GM04503 (cell line): ENCODE measurements at places on chromosomes 1 and 21.
A peak's percentile ranks its signal among the peaks of the same experiment; 100 is the strongest.

GRCh38 chr1:59169703-59170102 lies 127.2 kb upstream of the FGGY start:
- DNase-seq: no peak

DNA sequence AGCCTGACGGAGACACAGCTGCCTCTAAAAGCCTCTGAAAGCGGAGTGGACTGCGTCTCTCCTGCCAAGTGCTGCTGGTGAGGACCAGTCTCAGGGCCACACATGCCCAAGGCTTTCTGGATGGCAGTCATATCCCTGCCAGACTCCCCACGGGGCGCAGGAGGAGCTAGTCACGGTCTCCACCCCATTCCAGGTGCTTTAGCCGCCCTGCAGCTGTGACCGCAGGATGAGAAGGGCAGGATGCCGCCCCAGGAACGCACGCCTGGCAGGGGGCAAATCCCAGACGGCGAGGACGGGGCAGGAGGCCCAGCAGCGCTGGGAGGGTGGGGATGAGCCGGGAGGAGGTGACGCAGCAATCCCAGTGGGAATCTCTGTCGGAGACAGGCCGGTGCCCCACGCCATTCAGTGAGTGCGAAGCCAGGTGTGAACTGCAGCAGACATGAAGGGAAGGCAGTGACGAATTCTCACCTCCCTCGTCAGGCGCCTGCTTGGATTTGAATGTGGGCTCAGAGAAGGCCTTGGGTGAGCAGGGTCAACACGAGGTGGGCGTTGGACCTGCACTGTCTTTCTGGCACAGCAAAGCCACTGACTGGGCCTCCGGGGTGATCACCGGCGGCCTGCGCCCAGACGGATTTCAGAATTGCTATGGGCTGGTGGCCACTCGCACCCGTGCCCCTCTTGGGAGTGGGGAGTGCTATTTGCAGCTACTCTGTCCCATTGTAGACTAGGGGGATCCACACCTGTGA lies 38.5 kb upstream of the SLC19A1 start:
- DNase-seq: no peak

DNA sequence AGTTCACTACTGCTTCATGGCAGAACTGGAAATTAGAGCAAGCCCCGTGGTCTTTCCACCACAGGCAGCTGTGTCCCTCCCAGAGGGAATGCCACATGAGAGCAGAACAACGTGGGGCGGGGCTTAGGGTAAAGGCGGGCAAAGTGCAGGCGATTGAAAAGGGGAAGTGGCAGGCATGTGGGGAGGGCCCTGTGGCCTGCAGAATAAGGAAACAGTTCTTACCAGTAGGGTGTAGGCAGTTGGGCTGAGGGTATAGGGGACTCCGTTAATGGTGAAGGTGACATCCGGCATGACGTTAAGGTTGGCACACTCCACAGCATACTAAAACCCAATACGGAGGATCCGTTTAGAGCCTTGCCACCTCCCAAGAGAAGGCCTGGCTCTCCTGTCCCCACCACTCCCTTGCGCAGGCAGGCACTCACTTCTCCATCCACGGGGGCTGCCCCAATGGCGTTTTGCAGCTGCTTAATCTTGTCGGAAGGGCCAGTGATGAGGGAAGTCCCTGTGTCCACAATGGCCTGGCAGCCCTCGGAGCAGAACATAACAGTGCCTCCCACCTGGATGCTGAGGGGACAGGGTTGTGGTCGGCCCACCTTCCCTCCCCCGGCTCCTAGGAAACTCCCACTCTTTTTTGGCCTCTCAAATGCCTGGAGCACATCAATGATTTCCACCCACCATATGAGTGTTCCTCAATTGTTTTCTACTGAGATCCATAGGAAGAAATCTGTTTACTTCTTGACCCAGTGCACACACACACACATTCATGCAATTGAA lies 9.1 kb upstream of the RAB7B start:
- no peak for DNase-seq

DNA sequence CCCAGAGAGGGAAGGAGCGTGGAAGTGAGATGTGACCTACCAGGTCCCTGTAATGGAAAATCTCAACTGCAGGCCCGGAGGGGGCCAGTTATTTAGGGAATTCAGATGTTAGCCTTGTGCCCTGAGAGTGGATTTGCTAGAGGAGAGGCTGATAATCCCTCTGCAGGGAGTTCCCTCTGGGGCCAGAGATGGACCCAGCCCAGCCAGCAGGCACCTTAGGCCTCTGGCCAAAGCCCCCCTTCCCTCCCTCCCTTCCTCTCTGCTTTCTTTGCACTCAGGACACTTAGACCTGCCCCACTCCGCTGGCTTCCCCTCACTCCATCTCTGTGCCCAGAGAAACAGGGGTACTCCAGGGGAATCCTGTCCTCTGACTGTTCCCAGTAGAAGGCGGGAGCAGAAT lies 1.5 kb upstream of the ATP1A2 start:
- no peak for DNase-seq

- no peak for DNase-seq
Measured at GRCh38 chr1:55993646-55994318, 585.6 kb downstream of the PLPP3 start.

- no peak for DNase-seq
Measured at GRCh38 chr1:91606546-91607078, 106.0 kb downstream of the CDC7 start.

DNA sequence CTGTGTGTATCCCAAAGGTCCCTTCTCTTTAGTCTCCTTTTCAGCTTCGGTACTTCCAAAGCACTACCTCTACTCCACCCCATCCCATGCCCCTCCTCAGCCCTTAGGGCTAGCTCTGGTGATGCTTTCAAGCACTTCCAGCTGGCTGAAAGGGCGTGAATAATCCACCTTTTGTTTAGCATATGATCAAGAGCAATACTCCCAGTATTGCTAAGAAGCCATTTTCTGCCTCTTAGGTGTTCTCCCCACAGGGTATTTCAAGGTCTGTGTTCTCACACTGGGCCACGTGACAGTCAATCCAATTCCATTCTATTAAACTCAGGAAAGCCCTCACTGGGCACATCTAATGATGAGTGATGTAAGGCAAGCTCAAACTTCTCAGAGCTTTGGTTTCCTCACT lies 298.5 kb upstream of the PROX1 start:
- no peak for DNase-seq

- DNase-seq: no peak
Measured at GRCh38 chr1:208108646-208109330, 135.4 kb downstream of the PLXNA2 start.

DNA sequence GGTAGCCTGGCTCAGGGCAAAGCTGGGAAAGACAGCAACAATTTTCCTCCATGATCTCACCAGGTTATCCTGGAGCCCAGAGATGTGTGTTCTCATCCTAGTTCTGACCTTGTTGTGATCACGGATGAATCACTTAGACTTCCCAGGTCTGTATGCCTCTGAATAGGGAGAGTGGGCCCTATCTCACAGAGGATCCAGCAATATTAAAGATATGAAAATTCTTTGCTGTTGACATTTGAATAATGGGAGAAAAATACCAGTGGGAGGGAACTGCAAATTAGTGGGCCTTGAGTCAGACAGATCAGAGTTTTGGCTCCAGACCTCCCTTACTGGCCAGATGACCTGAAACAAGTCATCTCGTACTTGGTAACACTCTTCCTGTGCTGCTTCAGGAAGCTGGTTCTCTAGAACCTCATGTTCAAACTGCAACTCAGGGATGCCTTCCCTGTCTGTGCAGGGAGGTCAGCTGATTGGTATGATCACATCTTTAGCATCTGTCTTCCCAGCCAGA lies 32.8 kb upstream of the RNF19B start:
- DNase-seq: peak; percentile 72

GRCh38 chr1:68015369-68015768 lies 35.1 kb downstream of the DIRAS3 start:
- no peak for DNase-seq

DNA sequence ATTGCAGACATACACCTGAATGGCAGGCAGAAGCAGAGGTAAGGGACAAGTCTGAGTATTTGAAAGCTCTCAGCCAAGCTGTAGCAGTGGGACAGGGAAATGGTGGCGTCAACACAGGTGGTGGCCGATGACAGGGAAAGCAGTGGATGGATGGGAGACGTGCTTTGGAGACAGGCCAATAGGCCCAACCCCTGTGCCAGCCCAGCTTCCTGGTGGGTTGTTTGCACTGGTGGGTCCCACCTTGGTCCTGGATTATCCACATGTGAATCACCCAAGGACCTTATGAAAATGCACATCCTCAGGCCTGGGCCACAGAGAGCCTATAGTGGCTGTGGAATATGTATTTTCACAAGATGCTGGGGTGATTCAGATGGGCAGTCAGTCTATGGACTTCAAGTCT lies 203.7 kb upstream of the VAMP3 start:
- DNase-seq: no peak

- peak; percentile 71 for DNase-seq
Measured at GRCh38 chr1:218380125-218380977, 35.2 kb downstream of the TGFB2 start.

GRCh38 chr1:160006312-160006940 lies 25.4 kb downstream of the PIGM start:
- DNase-seq: no peak

GRCh38 chr1:221241592-221241991 lies 362.3 kb downstream of the HLX start:
- DNase-seq: no peak

DNA sequence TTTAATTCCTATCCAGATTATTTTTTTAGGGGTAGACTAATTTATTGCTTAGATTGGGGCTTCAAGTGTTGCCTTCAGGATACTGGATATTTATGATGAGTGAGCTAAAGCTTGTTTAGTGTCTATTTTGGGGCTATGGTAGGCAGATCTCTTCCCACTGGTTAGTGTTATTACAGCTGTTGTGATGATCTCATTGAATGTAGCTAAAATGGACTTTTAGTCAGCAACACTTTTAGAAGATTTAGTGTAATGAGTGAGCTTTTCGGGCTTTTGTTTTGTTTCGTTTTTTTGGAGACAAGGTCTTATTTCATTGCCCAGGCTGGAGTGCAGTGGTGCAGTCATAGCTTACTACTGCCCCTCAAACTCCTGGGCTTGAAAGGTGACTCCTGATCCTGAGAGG lies 14.2 kb downstream of the THRAP3 start:
- no peak for DNase-seq

DNA sequence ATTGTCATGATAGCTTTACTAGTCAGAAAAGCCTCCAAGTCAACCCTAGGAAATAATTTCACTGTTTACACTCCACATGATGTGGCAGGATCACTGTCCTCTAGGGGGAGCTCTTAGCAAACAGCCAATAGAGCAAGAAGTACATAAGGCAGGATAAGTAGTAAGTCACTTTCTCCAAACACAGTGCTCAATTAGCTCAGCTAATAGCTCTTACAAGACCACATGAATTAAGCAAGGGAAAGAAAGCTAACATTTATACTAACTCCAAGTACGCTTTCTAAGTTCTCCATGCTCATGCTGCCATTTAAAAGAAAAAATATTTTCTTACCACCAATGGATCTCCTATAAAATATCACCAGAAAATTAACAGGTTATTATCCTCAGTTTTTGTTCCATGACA lies 66.9 kb upstream of the LRIF1 start:
- DNase-seq: no peak

DNA sequence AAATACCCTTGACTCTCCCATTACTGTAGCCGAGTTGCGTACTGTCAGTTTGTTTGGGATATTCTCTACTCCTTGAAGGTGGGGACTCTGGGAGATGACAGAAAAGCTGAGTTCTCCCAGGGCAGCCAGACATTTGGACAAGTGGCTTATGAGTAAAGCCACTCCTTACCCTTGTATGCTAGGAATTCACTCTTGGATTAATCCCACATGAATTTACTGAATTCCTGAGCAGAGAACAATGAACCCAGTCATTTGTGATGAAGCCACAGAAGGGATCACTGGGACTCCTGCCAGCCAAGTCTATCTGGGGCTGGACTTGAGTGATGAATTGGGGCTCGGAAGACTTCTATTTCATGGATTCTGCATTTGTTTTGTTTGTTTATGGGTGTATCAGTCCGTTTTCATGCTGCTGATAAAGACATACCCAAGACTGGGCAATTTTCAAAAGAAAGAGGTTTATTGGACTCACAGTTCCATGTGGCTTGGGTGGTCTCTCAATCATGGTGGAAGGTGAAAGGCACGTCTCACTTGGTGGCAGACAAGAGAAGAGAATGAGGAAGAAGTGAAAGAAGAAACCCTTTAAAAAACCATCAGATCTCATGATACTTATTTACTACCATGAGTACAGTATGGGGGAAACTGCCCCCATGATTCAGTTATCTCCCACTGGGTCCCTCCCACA lies 25.1 kb downstream of the C1orf116 start:
- DNase-seq: peak; percentile 94

DNA sequence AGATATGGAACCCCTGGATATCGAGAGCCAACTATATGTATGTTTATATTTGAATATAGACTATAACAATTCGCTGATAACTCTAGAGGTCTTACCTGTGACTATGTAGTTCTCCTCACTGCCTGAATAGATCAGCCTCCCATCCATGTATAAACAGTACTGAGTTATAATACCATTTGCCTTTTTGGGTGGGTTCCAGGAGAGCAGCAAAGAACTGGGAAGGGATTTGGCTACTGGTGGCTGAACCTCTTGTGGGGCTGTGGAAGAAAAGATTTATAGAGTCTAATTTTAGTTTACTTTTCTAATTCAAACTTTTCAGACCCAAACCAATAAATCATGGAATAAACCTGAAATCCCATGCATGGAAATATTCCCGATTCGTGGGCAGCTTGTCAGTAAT lies 376.9 kb downstream of the USH2A start:
- DNase-seq: no peak

- no peak for DNase-seq
Measured at GRCh38 chr1:110184446-110184845, 25.7 kb upstream of the KCNC4 start.

DNA sequence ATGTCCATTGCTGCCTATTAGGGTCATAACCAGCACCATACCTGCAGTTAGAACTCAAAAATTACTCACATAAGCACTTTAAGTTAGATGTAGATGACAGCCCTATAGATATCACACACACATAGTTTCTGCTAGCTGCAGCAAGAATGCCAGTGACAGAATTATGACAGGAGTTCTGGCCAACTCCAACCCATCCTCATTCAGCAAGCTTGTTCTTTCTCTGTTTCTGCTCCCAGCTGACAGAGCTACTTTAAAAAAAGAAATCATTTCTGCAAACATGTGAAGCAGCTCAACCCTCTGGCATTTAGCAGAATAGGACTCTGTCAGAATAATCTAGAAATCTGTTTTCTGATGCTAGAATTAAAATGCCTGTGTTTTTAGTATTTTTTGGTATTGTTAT lies 23.8 kb upstream of the OTUD7B start:
- DNase-seq: no peak

DNA sequence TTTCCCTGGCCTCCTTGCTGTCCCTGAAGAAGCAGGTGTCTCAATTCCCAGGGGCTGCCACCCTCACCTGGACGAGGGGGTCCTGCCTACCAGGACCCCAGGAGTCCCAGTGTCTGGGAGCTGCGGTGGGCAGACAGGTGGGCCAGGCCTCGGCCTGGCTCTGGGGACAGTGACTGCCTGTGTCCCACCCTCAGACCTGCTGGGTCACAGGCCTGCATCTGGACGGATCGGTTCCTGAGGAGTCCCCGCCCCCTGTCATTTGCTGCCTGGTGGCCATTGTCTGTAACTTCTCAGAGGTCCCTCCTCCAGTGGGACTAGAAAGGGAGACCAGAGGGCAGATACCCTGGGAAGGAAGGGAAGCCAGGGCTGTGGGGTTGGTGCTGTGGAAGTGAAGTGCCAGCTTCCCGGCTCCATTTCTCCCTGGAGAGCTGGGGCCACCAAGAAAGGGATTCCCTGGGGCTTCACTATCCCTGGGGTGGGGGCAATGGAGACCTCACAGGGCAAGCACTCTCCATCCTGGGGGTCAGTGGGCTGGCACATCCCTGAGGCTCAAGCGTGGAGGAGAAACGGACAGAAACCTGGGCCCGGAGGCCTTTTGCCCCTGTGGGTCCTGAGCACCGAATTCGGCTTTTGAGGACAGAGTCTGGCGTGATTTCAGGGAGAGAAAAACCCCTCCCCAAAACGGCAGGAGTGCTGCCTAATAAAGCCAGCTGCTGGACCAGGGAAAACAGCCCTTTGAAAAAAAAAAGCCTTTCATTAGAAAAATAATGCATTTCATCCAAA lies 157.3 kb downstream of the PEX14 start:
- DNase-seq: no peak
